ENCODE measurements at places on chromosomes 13 and 19.
A peak's percentile ranks its signal among the peaks of the same experiment; 100 is the strongest.

DNA sequence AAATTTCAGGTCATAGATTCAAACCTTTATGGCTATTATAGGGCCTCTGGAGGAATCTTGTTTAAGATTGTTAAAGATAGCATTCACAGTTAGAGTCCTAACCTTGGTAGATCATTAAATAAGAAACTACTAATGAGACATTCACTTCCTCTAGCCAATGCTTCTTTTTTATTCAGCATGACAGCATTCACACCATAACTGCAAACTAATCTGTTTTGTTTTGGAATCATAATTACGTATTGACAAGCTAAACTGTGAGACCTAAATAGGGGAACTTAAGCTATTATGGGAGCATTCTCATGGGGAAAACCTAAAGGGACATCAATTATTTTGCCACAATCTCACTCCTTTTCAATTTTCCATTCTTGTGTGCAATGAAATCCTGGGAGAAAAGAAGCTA is 653.8 kb downstream of the PCDH9 start:
- no peak for DNase-seq

DNA sequence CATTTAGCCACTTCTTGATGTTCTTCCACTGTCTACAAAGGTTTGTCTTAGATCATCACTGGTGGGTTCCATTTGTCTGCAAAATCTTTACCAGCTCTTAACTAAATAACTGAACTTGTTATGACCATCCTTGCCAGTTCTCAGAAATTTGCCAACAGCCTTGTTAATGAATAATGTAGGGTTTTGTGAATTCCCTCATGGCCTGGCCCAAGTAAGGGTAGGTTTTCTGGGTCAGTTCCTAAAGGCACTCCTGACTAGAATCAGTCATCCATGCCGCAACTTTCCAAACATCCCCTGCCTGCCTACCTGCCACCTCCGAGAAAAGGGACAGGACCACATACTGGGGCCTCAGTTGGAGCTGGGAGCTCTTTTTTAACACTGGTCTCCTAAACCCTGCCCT is 4.0 kb downstream of the COL4A1 start:
- no peak for DNase-seq

DNA sequence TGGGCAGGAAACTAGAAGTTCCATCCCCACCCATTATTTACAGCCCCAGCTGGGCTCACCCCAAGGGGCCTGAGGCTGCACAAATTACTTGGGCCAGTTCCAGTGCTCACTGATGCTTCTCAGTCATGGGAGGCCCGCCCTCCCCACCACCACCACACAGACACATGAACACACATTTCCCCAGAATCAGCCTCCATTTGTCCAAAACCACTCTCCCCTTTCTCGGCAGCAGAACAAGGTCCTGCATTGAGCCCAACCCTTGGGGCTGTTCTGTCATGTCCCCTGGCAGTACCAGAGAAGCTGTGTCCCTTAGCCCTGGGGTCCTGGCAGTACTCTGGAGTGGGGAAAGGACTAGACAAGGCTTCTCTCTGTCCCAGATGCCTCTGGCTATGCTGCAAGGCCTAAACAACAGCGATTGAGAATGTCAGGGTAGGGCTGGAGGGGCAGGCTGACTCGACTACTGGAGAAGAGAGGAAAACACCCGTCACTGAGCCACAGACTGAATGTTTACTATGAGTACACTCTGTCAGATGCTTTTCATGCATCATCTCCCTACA is 21.8 kb downstream of the SAMD4B start:
- DNase-seq = peak; percentile 55

DNA sequence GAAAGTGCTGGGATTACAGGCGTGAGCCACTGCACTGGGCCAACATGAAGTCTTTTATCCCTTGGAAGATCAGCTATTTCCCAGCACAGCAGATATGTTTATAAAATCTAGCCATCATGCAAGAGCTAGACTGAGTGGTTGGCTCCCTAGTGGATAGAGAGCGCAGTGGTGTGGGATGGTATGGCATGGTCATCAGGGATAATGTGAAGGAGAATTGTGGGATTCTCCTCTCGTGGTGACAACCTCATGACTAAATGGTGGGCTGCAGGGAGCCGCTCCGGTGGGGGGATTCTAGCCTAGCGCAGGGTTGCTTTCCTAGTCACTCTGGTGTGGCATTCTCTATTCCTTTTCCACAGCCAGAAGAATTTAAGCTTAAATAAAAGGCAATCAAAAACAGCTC is 43.3 kb upstream of the GPI start:
- no peak for DNase-seq

DNA sequence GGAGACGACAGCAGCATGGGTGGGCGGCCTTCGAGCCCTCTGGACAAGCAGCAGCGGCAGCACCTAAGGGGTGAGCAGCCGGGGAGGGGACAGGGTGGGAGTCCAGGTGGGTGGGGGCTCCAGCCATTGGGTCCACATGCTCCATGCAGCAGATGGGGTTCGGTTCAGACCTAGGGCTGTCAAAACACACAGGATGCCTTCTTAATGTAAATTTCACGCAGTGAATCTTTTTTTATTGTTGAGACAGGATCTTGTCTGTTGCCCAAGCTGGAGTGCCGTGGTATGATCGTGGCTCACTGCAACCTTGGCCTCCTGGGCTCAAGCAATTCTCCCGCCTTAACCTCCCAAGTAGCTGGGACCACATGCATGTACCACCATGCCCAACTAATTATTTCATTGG is 15.9 kb downstream of the PGLS start:
- no peak for DNase-seq

DNA sequence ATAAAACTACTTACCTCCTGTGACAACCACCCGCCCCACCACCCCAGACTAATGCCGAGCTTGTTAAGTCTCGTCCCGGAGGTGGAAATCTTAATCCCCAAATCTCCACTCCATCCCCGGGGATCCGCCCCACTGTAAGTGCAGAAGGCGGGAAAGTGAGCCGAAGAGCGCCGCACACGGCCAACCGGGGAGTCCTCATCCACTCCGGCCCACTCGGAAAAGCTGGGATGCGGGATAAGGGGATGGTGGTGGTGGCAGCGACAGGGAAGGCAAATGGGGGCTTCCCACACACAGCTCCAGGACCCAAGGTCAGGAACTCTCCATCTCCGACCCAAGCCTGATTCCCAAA is 621 bp downstream of the FBL start:
- DNase-seq = no peak

DNA sequence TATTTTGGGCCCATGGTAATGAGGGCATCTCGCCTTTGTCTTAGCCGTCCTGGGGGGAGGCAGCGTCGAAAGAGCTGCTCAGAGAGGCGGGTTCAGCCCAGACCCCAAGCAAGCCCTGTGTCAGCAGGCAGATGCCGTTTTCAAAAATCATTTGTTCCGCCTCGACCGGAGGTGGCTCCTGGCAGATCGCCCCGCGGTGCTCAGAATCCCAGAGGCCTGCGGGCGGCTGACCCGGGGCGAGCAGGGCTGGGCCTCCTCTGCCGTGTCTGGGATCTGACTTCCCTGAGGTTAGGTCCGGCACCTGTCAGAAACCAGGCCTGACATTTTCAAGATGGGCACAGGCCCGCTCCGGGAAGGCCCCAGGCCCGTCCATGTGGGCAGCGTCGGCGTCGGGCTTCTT is 36.1 kb downstream of the CRTC1 start:
- no peak for DNase-seq

GRCh38 chr19:34402074-34402600 is 2.1 kb upstream of the PDCD2L start:
- DNase-seq = no peak

DNA sequence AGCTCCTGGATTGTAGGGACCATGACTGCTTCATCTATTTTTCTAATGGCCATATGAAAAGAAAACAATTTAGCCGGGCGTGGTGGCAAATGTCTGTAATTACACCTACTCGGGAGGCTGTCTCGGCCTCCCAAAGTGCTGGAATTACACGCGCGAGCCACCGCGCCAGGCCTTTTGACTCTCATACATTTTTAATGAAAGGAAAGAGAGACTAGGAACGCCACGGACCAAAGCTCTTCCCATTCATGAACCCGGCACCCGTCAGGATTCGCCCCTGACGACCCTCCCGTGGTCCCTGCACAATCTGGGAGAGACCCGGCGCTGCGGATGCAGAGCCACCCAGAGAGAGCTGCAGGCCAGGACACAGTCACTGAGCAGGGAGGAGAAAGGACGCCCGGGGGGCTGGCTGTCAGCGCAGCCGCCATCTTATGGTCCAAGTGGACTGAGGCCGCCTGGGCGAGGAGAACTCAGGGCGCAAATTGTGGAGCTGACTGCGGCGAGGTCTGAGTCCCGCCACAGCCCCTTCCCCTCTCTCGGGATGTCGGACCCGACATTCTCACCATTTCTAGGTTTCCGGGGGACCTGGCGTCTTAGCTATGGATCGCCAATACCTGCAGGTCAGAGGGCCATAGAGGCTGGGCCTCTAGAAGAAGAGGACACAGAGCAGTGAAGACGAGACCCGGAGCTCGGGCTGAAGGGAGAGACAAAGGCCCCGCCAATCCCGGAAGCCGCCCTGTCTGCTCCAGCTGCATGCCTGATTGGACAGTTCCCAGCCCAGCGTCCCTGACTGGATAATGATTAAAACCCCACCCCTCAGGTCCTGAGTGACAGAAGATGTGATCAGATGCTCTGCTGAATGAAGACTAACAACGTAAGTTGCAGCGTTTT is at the start of gene ZNF681:
ZNF681 (minus strand) TSS at position 705 of the 888 bp plus-strand sequence; CDS start at position 563, 142 bp downstream.
- peak; percentile 74 for DNase-seq

DNA sequence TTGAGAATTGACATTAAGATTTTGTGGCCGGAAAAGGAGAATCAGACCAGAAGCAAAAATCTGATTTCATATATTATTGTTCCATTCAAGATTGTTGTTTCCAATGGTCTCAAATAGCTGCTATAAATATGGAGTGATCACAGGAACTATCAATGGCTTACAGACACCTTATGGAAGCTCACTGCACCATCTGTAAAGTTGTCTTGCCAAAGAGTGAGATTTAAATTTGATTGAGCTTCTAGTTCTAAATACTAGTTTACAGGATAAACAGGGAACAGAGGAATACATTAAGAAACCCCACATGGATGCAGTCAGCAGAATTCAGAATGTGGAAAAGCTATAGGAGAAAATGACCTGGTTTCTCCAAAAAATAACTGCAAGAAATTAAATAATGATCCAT is 47.0 kb upstream of the CALM3 start:
- no peak for DNase-seq

DNA sequence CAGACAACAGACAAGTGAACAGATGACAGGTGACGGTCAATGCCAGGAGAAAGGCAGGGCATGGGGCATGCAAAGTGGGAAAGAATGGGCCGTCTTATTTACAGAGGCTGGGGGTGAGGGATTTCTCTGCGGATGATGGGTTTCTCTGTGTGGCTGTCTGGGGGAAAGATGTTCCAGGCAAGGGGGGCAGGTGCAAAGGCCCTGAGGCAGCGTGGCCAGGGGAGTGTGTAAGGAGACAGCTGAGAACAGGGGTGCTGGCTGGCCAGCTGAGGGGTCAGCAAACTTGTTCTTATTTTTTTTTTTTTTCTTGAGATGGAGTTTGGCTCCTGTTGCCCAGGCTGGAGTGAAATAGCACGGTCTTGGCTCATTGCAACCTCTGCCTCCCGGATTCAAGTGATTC is 21.8 kb upstream of the RANBP3 start:
- DNase-seq = no peak

GRCh38 chr13:80555796-80556678 is 215.1 kb upstream of the SPRY2 start:
- DNase-seq = no peak

DNA sequence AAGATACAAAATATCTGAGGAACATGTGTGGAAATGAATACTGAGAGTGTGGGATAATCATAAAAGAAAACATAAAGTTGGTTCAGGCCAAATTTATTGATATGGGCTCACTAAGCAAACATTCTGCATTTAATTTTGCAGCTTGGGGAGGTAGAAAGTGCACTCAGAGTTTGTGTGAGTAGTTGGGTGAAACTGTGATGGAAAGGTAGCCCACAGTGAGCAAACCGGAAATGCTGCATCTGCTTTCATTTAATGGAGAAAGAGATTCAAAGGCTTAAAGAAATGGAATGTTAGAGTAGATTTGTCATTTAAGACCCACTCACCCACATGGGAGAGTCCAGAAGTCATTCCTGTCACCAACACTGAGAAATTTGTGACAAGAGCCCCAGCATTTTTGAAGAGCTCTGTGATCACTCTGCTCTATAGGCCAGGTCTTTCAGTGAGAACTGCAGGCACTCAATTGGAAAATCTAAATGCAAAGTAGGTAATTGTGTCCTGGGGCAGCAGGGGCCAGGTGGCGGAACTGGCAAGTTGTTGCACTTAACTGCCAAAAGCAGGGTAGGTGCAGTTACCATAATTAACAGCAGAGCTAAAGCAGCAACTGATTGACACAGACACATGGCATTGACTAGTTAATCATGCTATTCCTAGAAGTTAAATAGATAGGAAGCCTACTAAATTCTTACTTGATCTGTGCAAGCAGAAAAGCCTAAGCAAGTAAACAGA is 1228.3 kb upstream of the PCDH20 start:
- no peak for DNase-seq

GRCh38 chr19:38148337-38148736 is 75.7 kb downstream of the DPF1 start:
- DNase-seq = no peak

- DNase-seq = no peak
Measured at GRCh38 chr19:44767295-44768180, 10.2 kb upstream of the CBLC start.

DNA sequence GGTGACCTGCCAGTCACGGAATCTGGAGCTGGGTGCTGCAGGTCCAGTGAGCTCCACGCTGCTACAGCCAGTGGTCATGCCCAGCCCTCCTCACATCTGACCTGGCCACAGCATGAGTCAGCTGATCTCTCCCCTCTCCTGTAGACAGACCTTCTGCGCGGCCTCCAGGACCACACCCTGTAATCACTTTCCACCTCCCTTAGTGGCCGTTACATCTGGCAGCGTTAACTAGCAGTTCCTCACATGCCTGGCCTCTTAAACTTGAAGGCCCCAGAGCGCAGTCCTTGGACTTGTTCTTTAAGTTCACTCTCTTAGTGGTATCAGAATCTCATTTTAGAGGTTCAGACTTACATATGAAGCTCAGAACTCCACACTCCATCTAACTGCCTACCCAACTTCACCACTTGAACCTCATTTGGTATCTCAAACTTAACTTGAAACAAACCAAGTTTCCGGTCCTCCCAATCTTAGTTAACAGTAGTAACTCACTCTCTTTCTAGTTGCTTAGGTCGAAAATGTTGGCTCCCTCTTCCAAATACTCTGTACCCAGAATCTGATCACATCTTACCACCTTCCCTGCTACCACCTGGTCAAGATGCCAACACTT is 22.7 kb downstream of the MIPEP start:
- no peak for DNase-seq

DNA sequence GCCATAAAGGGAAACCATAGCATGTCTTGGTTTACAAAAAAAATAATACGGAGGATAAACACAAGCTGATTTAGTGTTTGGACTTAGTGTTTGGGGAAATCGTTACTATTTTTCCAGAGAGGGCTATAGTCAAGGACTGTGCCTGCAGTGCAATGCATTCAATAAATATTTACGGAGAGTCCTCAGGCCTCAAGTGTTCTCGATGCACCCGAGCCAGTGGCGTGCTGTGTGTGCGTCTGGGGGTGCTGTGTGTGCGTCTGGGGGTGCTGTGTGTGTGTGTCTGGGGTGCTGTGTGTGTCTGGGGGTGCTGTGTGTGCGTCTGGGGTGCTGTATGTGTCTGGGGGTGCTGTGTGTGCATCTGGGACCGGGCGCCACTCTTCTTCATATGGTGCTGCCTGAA is 71.7 kb upstream of the GTF3A start:
- DNase-seq = no peak

GRCh38 chr19:57282011-57282643 is 1.8 kb downstream of the ZNF460 start:
- DNase-seq = no peak

GRCh38 chr19:17671906-17672305 is 16.2 kb downstream of the UNC13A start:
- DNase-seq = no peak
